ENCODE measurements at places on chromosomes 16 and 17.

GRCh38 chr16:85330694-85331188 lies 218.5 kb upstream of the CIBAR2 start:
- DNase-seq, result peak; percentile 78

DNA sequence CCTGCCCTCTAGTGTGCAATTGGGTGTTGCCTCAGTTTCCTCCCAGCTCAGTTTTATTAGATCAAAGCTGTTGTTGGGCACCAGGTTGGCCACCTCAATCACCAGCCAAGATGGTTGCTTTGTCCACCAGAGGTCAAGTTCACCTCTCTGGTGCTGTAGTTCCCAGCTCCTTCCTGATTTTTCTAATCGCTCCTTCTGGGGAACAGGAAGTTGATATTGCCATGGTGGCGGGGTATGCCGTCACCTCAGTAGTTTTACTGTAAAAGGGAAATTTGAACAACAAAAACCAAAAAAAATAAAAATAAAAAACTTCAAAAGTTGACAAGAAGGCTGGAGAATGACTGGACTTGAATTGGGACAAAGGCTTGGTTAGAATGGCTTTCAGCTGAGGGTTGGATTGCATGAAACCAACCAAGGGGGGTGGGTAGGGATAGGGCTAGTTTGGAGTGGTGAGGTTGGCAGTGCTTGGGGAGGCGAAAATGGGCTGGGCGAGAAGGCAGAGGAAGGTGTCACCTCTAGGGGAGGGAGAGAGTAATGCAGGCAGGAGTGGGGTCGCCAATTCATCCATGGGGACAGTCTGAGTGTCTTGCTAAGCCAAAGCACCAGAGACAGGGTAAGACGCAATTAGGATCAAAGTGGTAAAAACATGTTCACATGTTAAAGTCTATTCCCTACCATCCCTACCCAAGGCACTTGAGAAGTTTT lies 6.2 kb downstream of the EFNB3 start:
- peak; percentile 4 for DNase-seq

DNA sequence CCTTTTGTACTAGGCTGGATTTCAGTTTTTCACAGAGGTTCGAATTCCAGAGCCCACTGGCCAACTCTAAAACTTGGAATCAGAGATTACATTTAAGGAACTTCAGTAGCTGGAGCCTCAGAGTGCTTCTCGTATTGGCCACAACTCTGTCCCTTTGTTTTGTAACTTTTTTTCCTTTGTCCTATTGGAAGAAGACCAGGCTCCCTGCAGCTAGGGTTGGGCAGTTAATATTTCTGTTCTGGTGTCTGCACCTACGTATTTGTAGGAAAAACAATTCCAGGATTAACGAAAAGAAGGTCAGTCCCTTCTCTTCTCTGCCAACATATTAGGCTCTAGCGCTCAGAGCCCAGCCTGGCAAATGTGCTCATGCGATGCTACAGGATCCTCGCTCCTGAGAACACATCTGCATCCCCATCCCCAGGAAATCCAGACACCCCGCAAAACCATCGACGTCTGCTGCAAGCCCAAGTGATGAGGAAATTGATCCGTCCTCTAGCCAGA lies 1.9 kb downstream of the CDH11 start:
- DNase-seq, result no peak

DNA sequence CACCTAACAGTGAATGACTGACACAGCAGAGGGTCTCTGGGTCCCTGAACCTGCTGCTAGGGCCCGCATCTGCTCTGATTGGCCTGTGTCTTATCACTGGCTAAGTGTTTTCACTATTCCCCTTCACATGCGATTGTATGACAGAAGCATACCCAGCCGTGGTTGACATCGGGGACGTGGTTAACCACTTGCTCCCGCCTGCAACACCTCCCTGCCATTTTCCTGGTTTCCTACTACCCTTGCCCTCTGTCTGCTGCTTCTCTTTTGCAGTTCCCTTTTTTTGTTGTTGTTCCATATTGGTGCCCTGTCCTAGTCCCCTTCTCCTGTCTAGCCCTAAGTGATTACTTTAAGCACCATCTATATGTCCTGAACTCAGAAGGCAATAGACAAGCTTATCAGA lies 177.0 kb downstream of the RGS9 start:
- peak; percentile 36 for DNase-seq

DNA sequence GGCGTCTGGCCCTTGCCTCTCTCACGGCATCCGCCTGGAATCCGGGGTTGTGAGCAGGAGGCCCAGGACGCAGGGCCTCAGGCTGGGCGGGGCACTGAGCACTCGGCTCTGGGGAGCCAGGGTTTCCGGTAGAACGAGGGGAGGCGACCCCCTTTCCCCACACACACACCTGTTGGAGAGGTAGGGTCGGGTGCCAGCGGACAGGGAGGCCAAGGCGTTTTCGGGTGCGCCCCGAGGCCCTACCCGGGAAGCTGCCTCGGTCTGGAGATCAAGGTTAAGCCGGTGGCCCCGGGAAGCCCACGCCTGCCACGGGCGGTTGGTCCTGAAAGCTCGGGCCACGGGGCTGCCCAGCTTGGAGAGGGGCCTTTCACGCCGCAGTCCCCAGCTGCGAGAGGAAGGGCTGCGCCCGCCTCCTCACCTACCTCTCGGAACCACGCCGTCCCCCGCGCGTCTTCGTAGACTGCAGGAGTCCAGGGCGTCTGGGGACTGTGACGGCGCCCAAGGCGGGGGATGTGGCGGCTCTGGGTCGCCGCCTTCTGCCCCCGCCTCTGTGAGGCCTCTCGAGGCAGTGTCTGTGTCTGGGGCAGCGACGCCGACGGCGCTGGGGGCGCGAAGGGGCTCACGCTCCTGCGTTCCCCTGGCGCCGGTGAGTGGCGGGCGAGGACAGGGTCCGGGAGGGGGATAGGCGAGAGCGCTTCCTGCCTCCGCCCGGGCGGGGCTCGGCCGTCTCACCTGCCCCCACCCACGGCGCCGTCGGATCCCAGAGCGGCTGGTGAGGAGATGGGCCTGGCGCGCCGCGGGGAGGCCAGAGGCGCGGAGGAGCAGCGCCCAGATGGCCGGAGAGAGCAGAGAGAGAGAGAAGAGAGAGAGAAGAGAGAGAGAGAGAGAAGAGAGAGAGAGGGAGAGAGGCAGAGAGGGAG lies 20.3 kb upstream of the HOXB9 start:
- no peak for DNase-seq

DNA sequence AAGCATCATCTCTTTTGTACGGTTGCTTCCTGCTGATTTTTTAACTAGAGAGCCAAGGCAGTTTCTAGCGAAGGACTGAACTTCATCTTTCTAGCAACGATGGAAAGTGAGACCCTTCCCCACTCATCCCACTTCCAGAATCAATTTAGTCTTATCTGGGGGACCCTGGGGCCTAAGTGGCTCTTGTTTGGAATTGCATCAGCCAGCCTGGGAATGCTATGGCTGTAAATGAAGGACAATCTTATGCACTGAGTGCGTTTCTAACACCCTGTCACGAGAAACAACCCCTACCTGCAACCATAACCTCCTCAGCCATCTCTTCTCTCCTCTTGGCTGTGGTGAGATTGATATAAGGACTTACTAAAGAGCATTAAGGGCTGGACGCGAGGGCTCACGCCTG lies 64.8 kb downstream of the ERCC4 start:
- no peak for DNase-seq

DNA sequence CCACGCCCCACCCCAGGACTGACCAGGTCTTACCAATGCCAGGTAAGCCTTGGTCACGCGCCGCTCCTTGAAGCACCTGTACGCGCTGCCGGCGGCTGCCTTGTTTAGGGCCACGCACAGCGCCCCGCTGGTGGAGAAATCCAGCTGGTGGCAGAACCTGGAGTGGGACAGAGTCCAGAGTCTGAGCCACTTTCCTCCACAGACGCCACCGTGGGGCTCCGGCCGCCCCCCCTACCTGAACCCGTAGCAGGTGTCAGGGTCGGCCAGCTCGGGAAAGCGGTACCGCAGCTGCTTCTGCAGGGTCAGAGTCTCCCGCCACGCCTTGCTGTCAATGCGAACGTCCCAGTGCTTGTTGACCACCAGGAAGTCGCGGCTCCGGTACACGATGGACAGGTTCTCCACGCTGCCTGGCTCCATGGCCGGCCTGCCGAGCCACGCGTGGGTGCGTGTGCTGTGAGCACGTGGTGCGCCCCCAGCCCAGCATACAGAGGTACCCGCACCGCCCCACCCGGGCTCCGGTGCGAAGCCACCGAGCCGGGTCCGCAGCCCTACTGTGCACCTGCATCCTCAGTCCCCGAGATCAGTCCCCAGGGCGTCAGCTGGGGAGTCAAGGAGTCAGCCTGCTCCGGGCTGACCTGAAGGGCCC lies 737 bp downstream of the RPUSD1 start:
- no peak for DNase-seq

DNA sequence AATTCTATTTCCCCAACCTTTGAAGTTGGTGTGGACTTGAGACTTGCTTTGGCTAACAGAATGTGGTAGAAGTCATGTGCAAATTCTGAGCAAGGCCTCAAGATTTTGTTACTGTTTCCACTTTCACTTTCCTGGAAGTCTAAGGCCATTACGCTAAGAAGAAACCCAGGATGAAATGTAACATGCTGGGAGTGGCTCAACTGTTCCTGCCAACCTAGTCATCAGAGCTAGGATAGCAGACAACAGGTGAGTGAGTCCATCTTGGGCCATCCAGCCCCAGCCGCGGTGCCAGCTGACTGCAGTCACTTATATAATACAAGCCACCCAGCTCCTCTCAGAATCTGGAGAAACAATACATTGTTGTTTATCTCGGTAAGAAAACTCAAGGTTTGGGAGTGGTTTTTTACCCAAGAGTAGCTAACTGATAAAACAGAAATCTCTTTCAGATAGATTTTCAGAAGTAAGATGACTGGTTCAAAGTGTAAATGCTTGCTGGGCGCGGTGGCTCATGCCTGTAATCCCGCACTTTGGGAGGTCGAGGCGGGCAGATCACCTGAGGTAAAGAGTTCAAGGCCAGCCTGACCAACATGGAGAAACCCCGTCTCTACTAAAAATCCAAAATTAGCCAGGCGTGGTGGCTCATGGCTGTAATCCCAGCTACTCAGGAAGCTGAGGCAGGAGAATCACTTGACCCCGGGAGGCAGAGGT lies 10.7 kb upstream of the STX4 start:
- no peak for DNase-seq

DNA sequence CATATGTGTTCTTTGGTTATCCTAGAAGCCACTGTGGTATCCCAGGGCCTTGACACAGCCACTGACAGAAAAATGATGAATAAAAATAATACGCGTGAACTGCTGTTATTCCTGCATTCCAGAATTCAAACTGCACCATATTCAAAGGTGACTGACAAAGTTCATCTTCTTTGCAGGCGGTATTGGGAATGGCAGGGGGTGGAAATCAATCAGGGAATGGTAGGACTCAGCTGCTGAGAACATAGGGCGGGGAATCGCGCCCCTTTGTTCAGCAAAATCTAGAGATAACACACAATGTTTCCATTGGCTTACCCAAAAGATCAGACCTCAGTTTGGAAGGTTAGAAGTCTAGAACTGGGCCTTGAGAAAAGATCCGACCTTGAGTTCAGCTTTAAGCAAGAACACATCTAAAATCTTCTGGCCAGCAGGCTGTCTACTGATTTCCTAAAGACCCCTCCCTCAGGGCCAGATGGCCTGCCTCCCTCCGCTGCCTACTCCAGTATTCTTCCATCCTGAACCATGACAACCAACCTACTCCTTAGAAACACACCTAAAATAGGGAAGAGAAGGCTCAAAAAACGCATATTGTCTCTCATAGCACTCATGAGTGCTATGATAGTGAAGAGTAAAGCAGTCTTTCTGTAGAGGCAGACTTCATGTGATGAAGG lies 34.1 kb downstream of the CDK5R1 start:
- DNase-seq, result no peak

GRCh38 chr17:81456798-81457197 lies 55.8 kb downstream of the ACTG1 start:
- DNase-seq, result no peak

DNA sequence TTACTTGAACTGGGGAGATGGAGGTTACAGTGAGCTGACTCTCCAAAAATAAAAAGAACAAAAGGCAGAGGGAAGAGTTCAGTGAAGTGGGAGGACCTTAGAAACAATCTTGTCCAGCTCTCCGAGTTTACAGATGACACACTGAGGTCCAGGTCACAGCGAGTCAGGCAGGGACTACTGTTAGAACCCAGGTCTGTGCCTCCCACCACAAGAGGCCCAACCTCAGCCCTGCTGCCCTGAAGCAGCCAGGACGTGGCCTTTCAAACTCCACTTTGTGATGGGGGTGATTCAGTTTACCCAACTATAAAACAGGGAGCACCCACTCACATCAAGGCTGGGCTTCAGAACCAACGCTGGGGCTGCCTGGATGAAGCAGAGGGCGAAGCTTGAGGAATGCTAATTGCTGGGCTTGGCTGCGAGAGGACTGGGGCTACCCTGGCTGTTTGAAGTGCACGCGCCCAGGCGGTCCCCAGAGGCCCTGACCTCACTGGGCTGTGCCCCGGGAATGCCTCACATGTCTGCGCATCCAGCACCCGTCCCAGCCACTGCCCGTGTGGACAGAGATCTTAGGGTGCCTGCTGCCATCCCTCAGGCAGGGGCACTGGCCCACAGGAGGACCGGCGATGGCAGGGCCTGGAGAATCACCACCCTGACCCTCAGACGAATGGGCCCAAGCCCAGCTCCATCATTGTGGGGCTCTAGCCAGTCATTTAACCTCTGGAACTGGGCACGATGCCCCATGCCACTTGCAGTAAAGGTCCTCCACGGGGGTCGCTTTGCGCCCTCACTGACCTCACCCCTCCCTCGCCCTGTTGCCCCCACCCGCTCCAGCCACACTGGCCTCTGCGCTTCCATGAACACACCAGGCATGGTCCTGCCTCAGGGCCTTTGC lies 11.4 kb downstream of the SLC5A10 start:
- DNase-seq, result no peak

- no peak for DNase-seq
These were observed 37.7 kb upstream of the SREBF1 start for GRCh38 chr17:17874478-17874877.
